ENCODE measurements at places on chromosomes 12 and 14.
A peak's percentile ranks its signal among the peaks of the same experiment; 100 is the strongest.

- peak; percentile 1 for DNase-seq
Measured at GRCh38 chr12:108939594-108939993, 59.7 kb downstream of the DAO start.

GRCh38 chr14:74204491-74204890, 34.8 kb upstream of the VSX2 start:
- no peak for DNase-seq

- DNase-seq = no peak
Measured at GRCh38 chr12:54411391-54412241, 7.5 kb downstream of the ITGA5 start.

- DNase-seq = no peak
Measured at GRCh38 chr12:106039242-106039641, 99.5 kb downstream of the NUAK1 start.

- no peak for DNase-seq
Measured at GRCh38 chr12:51722431-51722830, 126.1 kb downstream of the FIGNL2 start.

- no peak for DNase-seq
Measured at GRCh38 chr12:6461401-6462233, 8.9 kb downstream of the VAMP1 start.

GRCh38 chr12:58925751-58926150, 5.4 kb upstream of the LRIG3 start:
- DNase-seq = no peak

- DNase-seq = no peak
Measured at GRCh38 chr14:64960762-64961276, 11.3 kb downstream of the RAB15 start.

DNA sequence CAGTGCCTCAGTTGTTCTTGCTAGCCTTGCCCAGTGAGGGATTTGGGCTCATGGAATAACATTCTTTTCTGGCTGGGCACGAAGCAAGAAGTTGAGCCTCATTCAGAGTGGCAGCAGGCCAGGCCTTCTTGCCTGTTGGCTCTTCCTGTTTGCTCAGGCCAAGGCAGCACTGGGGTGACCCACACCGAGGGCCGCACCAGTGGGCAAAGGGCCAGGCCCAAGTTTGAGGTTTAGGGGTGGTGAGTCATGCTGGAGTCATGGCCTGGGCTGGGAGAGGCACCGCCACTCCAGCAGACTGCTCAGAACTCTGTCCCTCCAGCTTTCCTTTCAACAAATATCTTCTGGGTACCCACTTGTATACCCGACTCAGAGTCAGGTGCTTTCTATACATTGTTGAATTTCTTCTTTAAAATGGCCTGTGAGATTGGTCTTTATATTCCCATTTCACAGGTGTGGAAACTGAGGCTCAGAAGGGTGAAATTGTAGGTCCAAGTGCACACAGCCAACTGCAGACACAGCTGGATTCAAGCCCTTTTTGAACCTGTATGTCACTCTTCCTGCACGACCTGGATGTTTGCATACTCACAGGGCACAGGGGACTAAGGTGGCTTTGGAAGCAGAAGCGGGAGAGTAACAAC, 279.4 kb downstream of the FOXN3 start:
- DNase-seq = no peak

DNA sequence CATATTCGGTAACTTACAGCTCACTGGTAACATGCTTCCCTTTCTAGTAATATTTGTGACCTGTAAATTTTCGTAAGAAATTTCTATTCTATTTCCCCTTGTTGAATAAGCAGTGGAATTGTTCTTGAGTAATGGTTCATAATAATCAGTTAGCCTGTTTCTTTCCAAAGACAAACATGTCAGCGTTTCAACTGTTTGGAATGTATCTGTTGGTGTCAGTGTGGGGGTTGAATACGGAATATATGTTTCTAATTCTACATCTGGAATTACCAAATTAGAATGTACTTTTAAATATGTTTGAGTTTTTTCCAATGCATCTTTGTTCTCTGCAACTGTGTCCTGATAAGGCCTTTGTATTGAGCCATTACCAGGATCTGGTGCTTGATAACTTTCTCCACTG, 2.0 kb downstream of the BBS10 start:
- DNase-seq = no peak

DNA sequence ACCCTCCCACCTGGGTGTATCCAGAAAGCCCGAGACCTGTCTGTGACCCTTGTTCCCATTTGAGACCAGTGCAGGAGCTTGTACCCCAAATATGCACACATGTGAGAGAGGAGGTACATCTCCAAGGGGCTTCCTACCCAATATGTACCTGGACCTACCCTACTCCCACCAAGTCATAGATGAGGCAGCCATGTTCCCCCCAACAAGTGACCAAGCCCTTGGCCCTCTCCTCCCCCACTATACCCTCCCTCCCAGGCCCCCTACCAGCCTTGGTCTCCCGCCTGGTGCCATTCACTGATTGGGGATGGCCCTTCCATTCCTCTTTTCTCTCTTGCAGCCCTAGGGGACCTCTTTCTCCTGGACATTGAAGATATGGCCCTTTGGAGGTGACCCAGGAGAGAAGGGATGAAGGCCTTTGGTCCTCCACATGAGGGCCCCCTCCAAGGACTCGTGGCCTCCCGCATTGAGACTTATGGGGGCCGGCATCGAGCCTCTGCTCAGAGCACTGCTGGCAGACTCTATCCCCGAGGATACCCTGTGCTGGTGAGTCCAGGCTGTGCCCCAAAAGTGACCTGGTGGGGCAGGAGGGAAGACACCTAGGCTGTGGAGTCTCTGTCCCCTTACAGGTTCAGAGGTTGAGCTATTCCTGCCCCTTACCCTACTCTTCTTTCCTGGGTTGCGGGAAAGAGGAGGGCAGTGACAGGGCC, 1.5 kb downstream of the PLEKHG6 start:
- no peak for DNase-seq

DNA sequence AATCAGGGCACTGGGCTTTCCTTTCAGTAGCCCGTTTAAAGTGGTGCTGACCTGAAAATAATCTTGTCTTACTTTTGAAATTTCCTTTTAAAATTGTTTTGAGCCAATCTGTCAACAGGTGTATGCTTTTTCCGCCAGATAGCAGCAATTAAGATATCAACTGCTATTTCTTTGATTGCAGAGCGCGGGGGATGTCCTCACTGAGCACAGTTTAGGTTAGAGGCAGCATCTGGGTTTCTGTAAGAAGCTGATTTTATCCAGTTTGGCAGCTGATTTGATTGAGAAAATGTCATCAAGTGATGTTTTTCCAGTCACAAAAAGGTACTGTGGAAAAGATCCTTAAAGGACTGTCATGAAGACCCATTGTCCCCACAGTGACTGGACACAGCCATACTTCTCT, 371.8 kb downstream of the ADAMTS20 start:
- DNase-seq = no peak

Measured in NCI-H748 treated with DMSO at 0.1 percent for 48 hours (cell line).